ENCODE measurements at places on chromosomes 5 and 9.

- DNase-seq: no peak
Observed at GRCh38 chr5:93600409-93601070, 17.5 kb downstream of the NR2F1 start.

- DNase-seq: no peak
Observed at GRCh38 chr9:130111786-130112537, 58.3 kb downstream of the GPR107 start.

- no peak for DNase-seq
Observed at GRCh38 chr9:76374783-76375559, 19.3 kb downstream of the RFK start.

- DNase-seq: no peak
Observed at GRCh38 chr5:4572311-4573100, 567.6 kb upstream of the ADAMTS16 start.

DNA sequence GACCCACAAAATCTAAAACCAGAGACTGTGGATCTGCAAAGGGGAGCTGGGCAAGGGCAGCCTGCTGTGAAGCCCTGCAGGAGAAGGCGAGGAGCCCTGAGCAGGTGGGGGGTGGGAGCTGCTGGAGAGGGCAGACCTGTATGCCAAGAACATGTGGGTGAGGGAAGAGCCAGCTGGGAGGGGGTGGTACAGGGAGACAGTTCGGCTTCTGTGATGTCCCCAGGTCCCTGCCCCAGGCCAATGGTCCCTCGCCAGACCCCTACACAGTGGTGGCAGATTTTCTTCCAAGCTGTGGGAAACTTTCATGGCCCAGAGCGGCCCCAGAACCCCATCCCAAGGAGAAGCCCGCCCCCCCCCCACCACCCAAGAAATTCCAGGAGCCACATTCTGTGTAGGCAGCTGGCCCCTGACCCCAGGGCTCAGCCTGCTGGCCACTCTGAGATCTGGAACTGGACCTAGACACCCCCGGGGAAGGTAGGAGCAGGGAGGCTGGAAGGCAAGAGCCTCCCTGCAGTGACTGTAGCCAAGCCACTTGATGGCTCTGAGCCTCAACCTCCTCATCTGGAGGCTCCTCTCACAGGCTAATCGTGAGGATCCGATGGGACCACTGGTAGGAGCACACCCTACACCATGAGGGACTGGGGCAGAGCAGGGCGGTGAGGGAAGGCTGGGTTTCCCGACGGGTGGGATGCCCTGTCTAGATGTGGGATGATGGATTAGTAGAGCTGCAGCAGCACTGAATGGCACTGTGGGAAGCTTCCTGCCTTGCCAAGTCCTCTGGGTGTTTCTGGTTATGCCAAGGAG lies 22.6 kb upstream of the CSF1R start:
- no peak for DNase-seq

DNA sequence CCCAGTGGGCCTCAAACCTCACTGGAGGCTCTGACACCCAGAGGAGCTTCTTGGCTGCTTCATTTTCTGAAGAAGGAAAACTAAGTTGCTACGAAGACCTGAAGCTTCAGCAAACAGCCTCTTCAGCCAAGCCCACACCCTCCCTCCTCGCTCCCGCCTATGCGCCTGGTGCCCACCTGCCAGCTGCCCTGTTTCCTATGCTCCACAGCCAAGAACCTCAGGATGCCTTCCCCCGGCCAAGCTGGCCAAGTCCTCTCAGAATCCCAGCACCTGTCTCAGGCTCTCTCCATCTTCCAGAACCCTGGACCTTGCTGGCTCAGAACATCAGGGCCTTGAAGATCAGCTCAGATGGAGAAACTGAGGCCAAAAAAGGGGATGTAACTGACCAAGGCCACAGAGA lies 60.4 kb downstream of the STK10 start:
- no peak for DNase-seq

GRCh38 chr5:176678584-176678983 lies 31.3 kb downstream of the TSPAN17 start:
- DNase-seq: no peak

DNA sequence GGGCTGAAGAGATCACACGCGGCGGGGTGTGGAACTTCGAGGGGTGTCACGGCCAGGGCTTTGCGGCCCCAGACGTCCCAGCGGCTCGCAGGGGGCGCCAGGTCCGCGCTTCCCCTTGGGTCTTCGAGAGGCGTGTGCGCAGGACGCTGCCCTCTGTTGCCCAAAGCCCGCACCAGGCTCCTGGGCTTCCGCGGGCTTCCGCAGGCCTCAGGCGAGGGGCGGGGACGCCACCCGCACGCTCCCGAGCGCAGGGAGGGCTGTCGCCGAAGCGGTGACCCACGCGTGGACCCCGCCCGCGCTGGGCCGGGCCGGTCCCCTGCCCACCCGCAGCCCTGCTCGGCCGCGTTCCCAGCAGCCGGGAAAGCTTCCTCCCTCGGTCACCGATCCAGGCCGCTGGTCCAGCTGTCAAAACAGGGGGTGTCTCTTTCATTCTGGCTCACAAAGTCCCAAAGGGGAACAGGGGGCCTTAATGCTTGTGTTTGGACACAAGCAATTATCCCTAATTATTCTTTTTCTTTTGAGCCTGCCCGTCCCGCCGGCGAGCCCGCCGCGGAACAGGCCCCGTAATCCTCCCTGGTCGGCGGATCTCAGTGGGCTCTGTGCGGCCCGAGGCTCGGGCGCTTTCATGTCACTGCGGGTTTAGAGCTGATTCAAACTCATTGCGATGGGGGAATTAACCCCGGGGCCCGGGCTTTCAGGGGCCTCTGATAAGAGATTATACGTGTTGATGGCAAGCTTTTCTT lies 60.6 kb downstream of the TMEM174 start:
- no peak for DNase-seq

All from stimulated activated CD4-positive, alpha-beta T cell treated with anti-CD3 and anti-CD28 coated beads, Interleukin-15, amount 100 ng/mL, for 1 hour (primary cell).